ENCODE measurements at places on chromosomes 5 and 9. TPM values are rescaled to one million over a fixed set of nuclear protein-coding genes. Genes with fewer than 3 reads are reported as not detected.

BRIX1 gene
- 114 TPM for total RNA-seq

EPB41L4B gene
- 25.7 TPM for total RNA-seq

GNAQ gene
- total RNA-seq, result 17.7 TPM

IER5L gene
- 3.3 TPM for total RNA-seq

ZFYVE16 gene
- 55.7 TPM for total RNA-seq

GABRB2 gene
- total RNA-seq, result not detected

PAXX gene
- 31.9 TPM for total RNA-seq

PCDHB16 gene
- total RNA-seq, result 0.60 TPM

All from HepG2 (cell line).